Fibroblast of skin of back (primary cell): ENCODE measurements at places on chromosomes 4 and X.

GRCh38 chrX:39688576-39689375 is 409.0 kb downstream of the BCOR start:
- peak; percentile 56 for DNase-seq

GRCh38 chrX:155997436-155997835 is at the start of gene IL9R:
Gene IL9R (plus strand): TSS chrX:155997696. CDS start chrX:155997760, 64 bp downstream.
- DNase-seq, result no peak

DNA sequence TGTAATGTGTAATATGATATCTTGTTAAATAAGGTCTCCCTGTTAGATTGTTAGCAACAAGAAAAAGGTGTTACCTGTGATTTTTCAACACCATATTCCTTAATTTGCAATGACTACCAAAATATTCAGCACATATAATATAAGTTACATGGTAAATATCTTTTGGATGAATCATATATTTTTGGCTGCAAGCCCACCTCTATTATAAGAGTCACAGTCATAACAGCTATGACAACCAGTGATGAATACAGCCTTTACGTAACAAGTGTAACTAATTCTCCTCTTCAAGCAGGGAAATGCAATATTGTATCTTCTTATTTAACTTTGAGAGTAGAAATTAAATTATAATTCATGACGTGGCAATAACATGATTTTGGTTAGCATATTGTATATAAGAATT is 187.0 kb downstream of the NLGN4X start:
- peak; percentile 45 for DNase-seq

DNA sequence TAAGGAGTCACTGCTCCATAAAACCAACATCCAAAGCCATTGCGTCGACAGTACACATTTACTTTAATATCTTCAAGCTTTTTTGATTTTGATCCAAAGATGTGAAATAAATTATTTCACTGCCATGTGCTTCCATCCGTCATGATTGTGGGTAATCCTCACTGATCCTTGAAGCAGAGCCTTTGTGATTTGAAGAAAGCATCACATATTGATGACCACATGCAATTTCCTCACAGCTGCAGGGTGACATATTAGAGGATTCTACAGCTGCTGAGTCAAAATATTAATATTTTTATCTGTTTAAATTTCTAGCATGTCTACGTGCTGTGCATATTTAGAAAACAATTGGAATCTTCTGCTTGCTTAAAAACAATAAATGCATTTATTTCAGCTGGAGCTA is 196.8 kb upstream of the ANXA3 start:
- no peak for DNase-seq

GRCh38 chr4:761739-762138 is 56.1 kb downstream of the PCGF3 start:
- DNase-seq, result no peak

DNA sequence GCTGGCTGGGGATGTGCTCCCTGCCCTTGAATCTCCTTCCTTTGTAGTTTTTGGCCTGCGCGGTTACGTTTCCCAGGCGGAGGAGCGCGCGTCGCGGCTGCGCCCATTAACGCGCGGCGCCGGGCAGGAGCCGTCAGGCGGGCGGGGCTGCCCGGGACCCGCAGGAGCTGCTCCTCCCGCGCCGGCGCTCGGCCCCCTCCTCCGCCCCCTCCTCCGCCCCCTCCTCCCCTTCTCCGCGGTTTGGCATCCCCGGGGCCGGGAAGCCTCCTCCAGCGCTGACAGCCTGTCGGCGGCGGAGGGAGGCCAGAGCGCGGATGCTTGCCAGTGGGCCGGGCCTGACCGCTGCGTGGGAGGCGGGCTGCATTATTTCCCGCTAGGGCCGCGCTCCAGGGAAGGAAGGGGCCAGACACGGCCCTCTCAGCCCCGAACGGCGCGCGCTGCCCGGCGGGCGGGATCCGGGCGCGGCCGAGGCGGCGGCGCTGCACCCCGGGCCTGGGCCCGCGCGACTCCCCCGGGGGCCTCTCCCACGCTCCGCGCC is at the start of gene DCLK2:
Gene DCLK2 (plus strand): TSS at position 405 of the 538 bp plus-strand sequence. CDS start 583 bp downstream, outside the sequence.
- peak; percentile 85 for DNase-seq

DNA sequence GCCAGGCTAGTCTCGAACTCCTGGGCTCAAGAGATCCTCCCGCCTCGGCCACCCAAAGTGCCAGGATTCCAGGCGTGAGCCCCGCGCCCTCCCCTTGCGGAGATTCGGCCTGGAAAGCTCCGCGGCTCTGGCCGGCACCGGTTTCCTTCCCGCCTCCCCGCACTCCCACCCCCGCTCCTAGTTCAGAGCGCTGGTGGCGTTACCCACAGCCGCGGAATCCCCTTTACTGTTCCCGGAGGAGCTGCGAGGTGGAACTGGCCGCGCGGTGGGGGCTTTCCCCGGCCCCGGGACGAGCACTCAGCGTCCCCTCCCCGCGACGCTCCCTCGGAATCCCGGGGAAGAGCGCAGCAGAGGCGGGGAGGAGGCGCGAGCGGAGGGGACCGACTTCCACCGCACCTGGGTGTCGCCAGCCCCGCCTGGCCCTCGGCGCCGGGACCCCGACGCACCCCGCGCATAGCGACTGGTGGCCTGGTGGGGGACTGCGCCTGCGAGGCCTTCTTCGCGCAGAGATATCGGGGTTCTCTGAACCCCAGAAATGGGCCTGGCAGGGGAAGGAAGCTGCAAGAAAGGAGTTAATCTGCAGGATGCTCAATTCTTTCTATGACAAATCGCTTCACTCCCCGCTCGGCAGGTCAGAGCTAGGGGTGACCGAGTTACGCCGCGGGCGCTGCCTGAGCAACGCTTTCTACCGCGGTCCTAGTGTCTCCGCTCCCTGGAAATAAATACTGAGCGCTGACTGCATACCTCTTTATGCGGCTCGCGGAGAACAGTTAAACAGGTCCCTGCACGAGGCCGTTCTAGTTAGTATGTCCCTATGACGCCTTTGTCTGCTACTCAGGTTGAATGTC is 14.6 kb upstream of the SLC25A4 start:
- no peak for DNase-seq

- no peak for DNase-seq
These were observed 174.7 kb upstream of the RPL34 start for GRCh38 chr4:108445716-108446115.

DNA sequence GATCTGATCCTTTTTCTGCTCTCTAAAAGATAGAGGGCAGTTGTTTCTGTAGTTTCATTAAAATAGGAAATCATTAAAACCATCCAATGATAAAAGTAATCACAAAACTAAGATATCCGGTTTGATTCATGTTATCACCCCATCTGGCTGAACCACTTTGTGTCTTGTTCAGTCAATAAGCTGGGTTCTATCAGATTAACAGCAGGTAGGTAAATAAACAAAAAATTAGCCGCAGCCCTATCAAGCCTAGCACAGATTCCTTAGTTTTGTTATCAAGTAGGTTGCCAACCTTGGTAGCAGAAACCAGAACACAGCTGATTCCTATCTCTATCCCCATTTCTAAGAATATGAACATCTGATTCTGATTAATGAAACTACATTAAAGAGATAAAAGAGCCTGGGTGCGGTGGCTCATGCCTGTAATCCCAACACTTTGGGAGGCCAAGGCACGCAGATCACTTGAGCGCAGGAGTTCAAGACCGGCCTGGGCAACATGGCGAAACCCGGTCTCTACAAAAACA is 118.6 kb upstream of the PLAC1 start:
- no peak for DNase-seq

- no peak for DNase-seq
These were observed 1.2 kb downstream of the CYTL1 start for GRCh38 chr4:5018096-5018495.

GRCh38 chrX:9466736-9467135 is 1.9 kb downstream of the TBL1X start:
- no peak for DNase-seq

DNA sequence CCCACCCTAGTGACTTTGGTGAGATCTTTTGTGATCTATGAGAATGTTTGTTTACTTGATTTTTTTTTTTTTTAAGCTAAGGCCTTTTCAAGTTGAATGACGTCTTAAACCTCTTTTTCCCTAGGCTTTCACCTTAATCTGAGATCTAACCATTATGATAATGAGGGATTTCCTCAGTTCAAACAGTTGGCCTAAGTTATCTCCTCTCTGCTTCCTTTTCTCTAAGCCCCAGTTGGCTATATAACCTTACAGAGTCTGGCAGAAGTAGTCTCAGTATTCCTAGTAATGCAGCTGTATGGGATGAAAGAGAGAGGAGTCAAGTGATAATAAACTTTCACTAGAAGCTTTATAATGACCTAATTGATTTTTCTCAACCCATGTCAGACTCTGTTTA is 99.0 kb downstream of the STIM2 start:
- no peak for DNase-seq

DNA sequence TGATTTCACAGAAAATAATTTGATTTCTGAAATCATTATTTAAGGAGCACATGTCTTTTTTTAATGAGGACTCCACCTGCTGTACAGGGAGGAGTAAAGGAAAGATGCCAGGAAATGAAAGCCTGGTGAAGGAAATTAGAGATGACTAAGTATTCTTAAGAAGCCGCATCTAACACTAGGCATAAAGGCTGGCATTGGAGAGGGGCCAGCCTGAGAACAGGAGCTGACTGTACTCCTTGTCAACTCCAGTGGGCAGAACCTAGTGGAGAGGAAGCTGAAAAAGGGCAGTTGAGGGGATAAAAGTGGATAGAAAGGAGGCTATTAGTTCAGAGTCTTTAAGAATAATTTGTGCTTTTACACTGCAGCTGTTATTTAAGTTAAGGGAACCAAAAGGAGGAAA is 393.0 kb downstream of the PPP1R2C start:
- DNase-seq, result no peak

DNA sequence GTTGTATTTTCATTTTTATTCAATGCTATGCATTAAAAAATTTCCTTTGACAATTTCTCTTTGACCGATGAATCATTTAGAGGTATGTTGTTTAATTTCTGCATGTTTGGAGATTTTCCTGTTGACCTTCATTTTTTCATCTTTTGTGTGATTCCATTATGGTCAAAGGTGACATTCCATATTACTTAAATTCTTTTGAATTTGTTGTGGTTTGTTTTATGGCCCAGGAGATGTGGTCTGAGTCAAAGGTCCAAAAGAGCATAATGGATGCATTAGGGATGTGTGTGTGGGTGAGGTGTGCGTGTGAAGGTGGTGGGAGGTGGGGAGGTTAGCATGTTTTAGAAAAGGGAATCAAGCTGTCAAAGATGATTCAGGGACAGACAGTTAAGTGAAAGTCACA is 76.0 kb upstream of the GIMD1 start:
- DNase-seq, result peak; percentile 34

DNA sequence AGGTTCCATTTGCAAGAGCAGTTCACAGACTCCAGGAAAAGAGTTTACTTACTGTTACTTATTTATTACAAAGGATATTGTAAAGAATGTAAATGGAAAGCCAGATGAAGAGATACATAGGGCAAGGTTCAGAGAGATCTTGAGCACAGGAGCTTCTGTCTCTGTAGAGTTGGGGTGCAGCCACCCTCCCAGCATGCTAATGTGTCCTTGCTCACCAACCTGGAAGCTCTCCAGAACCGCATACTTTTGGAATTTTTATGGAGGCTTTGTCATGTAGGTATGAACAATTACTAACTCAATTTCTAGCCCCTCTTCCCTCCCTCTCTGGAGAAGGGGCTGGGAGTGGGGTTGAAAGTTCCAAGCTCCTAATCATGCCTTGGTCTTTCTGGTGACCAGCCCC is 857.2 kb downstream of the RPA4 start:
- peak; percentile 2 for DNase-seq

- DNase-seq, result no peak
These were observed 63.6 kb downstream of the SMIM20 start for GRCh38 chr4:25977397-25978170.

DNA sequence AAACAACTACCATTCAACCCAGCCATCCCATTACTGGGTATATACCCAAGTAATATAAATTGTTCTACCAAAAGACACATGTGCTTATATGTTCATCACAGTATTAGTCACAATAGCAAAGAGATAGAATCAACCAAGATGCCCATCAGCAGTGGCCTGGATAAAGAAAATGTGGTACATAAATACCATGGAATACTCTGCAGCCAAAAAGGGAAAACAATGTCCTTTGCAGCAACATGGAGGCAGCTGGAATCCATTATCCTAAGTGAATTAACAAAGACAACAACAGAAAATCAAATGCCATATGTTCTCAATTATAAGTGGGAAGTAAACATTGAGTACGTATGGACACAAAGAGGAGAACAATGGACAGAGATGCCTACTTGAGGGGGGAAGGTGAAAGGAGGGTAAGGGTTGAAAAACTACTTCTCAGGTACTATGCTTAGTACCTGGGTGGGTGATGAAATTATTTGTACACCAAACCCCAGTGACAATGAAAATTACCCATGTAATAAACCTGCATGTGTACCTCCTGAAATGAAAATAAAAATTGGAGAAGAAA is 632.1 kb upstream of the AADAT start:
- no peak for DNase-seq

- DNase-seq, result no peak
These were observed at the start of gene SPINK2 for GRCh38 chr4:56821381-56822243. Gene SPINK2 (minus strand): TSS chr4:56821701. CDS start chr4:56821662, 39 bp downstream.

DNA sequence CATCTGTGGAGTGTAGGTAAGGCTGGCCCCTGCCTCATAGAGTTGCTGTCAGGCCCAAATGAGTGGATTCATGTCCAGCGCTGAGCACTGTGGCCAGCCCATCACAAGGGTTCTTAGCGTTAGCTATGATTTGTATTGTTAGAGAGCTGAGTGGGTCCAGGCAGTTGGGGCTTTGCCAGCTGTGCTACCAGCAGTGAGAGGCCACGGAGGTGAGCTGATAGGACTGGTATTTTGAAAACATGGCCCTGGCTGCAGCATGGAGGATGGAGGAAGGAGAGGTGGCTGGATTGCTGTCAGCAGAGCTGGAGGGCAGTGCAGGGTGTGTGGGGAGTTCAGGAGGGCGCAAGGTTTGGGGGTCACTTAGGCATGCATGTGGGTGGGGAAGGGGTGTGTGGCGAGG is 69.8 kb downstream of the PSAPL1 start:
- DNase-seq, result no peak

DNA sequence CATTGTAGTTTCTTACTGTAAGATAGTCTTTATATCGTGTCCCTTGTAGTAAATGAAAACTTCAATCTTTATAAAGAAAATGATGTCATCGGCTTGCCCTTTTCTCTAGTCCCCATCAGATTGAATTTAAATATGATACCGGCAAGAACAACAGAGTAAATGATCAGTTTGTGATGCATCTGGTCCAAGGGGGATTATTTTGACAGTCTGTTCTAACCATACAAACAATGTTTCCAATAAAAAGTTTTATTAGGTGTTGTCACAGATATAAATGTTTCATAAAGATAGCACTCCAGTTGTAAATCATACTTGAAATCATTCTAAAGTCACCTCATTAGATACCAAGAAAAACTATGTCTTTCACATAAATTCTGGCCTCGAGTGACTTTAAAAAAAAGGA is 72.3 kb downstream of the SLC9A6 start:
- DNase-seq, result no peak

- DNase-seq, result no peak
These were observed 25.8 kb downstream of the TRIM75 start for GRCh38 chr4:165079476-165079875.

GRCh38 chr4:138256608-138257007 is 14.5 kb upstream of the SLC7A11 start:
- no peak for DNase-seq

DNA sequence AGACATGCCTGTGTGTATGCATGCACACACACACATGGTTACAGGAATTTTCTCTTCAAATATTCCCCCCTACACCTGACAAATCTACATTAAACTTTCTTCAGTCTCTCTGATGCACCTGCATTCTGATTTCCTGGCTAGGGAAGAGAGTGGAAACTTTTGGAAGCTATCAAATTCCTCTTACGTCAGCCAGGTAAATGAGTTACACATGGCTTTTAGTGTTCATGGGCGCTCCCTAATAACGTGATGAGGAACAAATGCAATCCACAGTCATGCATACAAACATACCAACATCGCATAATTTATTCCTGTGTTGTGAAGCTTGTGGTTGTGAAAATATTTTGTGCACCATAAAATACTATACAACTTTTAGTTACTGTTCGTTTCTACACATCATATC is 34.9 kb downstream of the BMP3 start:
- no peak for DNase-seq
